ENCODE measurements at places on chromosomes 2 and 18.

DNA sequence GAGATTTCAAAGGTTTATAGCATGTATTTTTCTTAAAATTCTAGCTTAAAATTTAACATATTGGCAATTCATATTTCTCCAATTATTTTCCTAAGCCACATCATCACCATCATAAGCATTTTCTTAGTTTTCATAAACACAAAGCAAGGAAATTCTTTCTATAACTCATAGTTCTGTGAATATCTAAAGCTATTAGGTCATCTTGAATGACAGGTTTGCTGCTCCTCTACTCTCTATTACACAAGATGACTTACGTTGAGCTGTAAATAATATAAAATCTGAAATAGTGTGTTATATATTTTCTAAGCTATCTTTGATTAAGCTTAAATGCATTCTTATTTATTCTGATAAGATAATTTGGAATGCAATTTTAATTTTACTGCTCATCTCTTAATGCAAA, 984.6 kb upstream of the CNTNAP5 start:
- DNase-seq, result no peak

- DNase-seq, result no peak
Observed at GRCh38 chr2:240465765-240466578, 30.5 kb downstream of the GPC1 start.

- DNase-seq, result no peak
Observed at GRCh38 chr2:68290901-68291300, 28.8 kb downstream of the CNRIP1 start.

GRCh38 chr2:232315049-232315922, 63.3 kb upstream of the ALPP start:
- DNase-seq, result peak; percentile 53

- no peak for DNase-seq
Observed at GRCh38 chr2:232597362-232598079, 35.9 kb upstream of the EFHD1 start.

GRCh38 chr18:31648966-31649429, 35.4 kb downstream of the B4GALT6 start:
- no peak for DNase-seq

DNA sequence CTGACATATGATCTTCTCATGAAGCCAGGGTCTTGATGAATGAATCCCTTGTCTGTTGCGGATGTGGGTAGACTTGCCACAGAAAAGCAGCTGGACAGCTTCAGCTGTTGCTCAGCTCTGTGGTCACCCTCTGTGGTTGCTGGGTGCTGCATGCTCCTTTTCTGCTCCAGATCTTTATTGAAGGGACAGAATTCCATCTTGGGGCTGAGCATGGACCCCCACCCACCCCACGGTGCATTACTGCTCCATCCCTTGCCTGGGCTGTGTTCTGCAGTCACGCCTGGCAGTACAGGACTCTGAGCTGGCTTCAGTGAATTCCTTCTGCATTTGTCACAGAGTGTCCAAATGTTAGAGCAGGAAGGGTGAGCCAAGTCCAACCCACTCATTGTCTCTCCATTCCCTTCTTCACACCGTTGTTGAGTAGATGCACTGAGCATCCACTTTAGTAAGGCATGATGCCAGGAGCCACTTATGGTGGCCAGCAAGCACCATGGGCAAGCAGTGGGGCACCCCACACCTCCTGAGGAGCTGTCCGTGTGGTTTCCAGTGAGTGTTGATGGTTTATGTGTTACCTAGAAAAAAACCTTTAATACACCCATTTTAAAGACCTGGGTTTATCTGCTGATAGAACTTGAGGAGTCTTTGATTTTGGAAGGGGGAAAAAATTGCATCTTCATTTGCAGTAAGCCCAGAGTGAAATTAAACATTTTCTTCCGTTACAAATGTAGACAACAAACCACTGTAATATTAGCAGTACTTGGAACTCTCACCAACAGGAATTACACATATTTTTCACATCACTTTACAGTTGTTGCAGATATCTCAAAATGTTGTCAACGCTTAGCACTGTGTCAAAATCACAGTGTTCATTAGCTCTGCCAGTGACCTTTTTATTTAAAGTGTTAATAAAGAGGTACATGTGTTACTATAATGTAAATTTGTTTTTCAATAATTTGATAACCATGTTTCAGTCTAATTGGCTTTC, 14.7 kb upstream of the ITGB6 start:
- DNase-seq, result no peak

GRCh38 chr2:159129269-159129668, 157.2 kb downstream of the WDSUB1 start:
- no peak for DNase-seq

GRCh38 chr2:191604154-191604553, 73.8 kb upstream of the NABP1 start:
- no peak for DNase-seq

- DNase-seq, result no peak
Observed at GRCh38 chr2:212505586-212505985, 33.0 kb downstream of the ERBB4 start.

DNA sequence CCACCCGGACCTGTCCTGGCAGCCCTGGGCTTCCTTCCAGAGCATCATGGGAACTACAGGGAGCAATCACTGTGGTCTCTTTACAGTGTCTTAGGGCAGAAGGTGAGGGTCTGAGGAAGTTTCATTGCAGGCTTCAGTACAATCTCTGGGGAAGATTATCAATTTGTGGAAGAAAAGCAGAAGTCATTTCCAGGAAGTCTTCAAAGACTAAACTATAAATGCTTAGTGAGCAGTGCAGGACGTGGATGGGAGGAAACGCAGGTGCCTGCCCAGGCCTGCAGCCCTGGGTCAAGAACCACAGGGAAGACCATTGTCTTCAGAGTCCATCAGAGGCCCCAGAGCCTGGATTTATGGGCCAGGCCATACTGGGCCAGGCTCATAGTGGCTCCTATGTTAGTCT, 54.3 kb downstream of the INO80C start:
- DNase-seq, result no peak

- DNase-seq, result no peak
Observed at GRCh38 chr18:68954738-68955137, 156.9 kb downstream of the CCDC102B start.

DNA sequence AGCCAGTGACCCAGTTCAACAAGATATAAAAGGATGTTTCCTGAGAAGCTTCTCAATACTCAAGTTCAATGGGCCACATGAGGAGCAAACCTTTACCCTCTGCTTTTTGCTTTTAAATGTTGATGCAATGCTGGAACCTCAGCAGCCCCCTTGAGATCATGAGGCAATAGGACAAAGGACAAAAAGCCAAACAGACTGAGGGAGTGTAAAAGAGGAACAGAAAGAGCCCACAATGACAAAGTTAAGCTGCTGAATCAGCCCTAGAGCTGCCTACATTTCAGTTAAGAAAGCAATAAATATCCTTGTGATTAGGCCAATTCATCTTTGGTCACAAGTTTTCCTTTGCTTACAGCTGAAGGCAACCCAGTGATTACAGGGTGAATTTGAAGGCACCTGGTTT, 76.9 kb downstream of the MRO start:
- no peak for DNase-seq

DNA sequence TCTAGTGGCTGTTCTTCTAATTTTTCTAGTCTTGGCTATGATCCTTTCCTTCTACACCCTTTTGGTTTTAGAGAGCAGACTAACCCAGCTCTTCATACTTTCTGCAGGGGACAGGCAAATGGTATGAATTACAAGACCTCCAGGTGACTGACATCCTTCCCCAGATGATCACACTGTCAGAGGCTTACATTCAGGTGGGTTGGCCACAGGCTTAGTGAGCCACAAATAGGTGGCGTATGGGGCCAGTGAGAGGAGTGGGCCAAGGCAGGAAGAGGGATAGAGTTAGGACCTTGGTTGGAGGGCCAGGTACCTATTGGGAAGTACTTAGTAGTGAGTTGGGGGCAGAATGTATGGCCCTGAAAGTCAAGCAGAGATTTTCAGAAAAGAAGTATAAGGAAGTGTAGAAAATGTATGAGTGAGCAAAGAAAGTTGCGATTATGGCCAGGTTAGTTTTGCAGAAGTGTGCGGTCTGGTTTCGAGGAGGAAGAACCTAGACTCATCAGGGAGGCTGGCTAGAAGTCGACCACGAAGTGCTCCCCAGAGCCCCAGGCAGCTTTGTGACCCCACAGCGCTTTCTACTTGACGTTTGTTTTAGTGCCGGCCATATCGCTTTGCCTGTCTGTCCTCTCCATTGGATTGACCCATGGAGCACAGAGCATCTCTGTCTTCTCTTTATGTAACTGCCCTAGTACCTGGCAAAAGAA, 20.0 kb downstream of the SFTPB start:
- no peak for DNase-seq

GRCh38 chr2:136132825-136133155, 14.8 kb upstream of the CXCR4 start:
- no peak for DNase-seq

- DNase-seq, result no peak
Observed at GRCh38 chr2:110983133-110983532, 137.6 kb upstream of the BCL2L11 start.

GRCh38 chr2:214837466-214837865, 28.0 kb upstream of the BARD1 start:
- no peak for DNase-seq

DNA sequence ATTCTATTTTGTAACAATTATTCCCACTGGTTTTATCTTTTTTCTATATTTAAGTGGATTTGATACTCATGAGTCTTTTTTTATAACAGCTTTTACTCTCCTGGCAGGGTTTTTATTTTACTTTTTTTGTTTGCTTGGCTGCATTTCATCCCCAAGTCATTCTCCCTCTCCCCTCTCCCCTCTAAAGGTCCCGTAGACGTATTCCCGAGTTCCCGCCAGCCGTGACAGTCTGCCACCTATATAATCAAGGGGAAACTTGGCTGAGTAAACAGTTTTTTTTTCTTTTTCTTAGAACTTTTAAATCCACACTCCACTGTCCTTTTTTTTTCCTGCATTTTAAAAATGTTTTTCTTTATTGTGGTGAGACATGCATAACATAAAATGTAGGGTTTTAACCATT, 433.1 kb upstream of the HS6ST1 start:
- DNase-seq, result no peak

DNA sequence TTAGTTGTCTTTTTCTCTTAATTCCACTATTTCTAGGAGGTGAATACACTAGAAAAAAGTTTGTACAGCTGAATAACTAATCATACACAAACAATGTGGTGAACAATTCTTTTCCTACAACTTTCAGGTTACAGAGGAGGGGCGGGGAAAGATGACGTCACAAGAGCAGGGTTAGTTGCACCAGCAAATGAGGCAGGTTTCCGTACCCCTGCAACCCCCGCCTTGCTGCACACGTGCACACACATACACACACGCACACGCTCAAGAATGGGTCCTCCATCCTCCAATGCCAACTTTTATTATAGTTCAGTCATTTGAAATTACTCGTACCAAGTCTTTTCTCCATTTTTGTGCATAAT, 122.8 kb downstream of the ARL4C start:
- DNase-seq, result peak; percentile 17

DNA sequence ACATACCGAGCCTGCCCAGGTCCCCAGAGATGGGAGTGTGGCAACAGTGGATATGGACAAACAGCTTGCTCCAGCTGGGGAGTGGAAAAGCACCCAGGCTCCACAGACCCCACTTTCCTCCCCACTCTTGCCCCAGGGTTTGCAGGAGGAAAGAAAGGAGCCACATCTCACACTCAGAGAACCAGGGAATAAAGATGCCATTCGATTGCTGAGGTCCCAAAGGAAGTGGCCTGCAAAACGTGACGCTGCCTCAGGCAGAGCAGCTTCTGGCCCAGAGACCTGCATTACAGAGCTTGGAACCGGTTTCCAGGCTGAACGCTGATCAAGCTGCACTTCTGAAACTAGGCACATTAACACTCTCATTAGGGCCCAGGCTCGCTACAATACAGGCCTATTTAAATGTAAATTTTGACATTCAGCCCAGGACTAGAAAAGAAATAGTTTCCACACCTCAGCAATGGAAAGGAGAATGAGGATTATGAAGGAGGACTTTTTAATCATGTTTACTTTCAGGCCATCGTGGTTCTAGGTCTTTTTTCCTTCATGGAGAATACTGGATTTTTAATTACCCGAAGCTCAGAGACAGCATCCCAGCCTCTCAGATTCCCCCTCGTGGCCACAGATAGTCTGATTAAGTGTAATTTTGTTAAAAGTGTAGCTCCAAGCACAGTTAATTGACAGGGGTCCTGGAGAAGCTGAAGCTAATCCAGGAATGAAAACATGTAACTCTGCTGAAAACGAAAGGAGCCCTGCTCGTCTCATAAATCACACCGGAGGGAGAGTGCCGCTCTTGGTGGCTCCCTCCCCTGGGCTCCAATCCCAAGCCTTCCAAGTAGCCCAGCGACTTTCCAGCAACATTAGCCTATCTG, 221.3 kb upstream of the RAB6C start:
- no peak for DNase-seq

GRCh38 chr2:181042706-181043105, 62.3 kb downstream of the UBE2E3 start:
- DNase-seq, result no peak

DNA sequence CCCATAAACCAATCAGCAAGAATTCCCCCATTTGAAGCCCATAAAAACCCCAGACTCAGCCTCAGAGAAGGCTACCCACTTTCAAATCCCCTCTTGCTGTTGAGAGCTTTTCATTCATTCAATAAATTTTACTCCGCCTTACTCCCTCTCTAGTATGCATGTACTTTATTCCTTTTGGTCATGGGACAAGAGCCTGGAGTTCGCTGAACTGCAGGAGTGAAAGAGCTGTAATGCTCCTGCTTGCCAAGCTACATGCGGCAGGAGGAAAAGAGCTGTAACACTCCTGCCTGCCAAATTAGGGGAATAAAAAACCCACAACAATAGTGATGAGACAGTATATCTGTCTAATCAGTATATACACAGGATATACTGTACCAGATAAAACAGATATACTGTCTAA, 1261.7 kb downstream of the LRP1B start:
- DNase-seq, result no peak

- no peak for DNase-seq
Observed at GRCh38 chr2:33377048-33377447, 99.4 kb upstream of the RASGRP3 start.

GRCh38 chr2:46315103-46315890, 18.1 kb downstream of the EPAS1 start:
- no peak for DNase-seq

DNA sequence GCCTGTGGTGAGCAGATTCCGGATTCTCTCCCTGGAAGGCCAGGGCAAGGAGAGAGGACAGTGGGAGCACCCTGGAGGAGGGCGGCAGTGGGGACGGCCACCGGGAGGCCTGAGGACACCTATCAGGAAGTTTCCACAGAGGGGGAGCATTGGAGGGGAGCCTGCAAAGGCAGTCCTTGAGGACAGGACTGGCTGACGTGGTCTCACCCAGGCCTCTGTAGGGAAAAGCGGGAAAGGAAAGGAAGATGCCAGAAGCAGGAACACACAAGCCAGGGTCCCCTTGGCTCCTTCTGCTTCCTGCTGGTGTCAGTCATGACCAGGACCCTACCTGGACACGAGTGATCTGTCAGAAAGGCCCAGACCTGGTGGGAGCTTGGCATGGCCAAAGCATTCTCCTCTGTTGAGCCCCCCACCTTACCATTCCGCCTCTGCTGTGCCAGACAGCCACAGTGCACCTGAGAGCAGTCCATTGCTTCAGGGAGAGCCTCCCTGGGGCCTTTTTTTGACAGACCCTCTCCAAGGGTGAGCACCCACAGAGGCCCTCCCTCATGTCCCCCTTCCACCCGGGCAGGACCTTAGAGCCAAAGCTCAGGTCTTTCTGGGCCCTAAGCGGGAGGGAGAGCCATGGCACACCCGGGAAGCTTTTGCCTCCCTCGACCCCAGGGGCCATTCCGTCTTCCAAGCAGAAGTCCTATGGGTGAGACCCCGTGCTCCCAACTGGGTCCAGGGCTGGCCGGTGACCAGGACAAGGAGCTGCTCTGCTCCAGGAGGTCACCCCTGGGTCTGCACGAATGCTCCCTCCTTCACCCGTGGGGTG, 333.1 kb downstream of the DYSF start:
- no peak for DNase-seq
